ENCODE measurements at places on chromosomes 6 and 20. TPM values are rescaled to one million over a fixed set of nuclear protein-coding genes. Genes with fewer than 3 reads are reported as not detected.

The ANGPT4 gene
- total RNA-seq = not detected

The ZMYND8 gene
- total RNA-seq = 44.3 TPM

The LY6G6D gene
- total RNA-seq = not detected

The ADGRB3 gene
- total RNA-seq = not detected

The ETV7 gene
- total RNA-seq = 4.6 TPM

The FOXQ1 gene
- total RNA-seq = not detected

The GLP1R gene
- total RNA-seq = not detected

The CASS4 gene
- 17.8 TPM for total RNA-seq

The SLC22A16 gene
- not detected for total RNA-seq

The SLA2 gene
- total RNA-seq = 131 TPM

The TFAP2C gene
- total RNA-seq = not detected

The GPR6 gene
- not detected for total RNA-seq

The TASP1 gene
- total RNA-seq = 9.6 TPM

The LRRC73 gene
- 0.26 TPM for total RNA-seq

The EPB41L1 gene
- not detected for total RNA-seq

The BANF2 gene
- not detected for total RNA-seq

The KHDC1 gene
- total RNA-seq = 7.4 TPM

The FRS3 gene
- 5.1 TPM for total RNA-seq

The RIPOR2 gene
- 154 TPM for total RNA-seq

The PI16 gene
- not detected for total RNA-seq

The ADGRG6 gene
- total RNA-seq = 1.6 TPM

The PACSIN1 gene
- total RNA-seq = 1.9 TPM

The PROKR2 gene
- not detected for total RNA-seq

The BEND6 gene
- not detected for total RNA-seq

The BPIFB1 gene
- not detected for total RNA-seq

The GTSF1L gene
- total RNA-seq = not detected

The FERMT1 gene
- not detected for total RNA-seq

The TMEM181 gene
- total RNA-seq = 15.2 TPM

The SYNJ2 gene
- total RNA-seq = 38.5 TPM

The DACT2 gene
- total RNA-seq = not detected

The KHDRBS2 gene
- not detected for total RNA-seq

The ISM1 gene
- 2.9 TPM for total RNA-seq

The EDN1 gene
- total RNA-seq = not detected

The VSTM2L gene
- total RNA-seq = not detected

The CABLES2 gene
- total RNA-seq = 17.0 TPM

The FAXC gene
- not detected for total RNA-seq

The PDE10A gene
- total RNA-seq = not detected

The SUMO4 gene
- total RNA-seq = 10.1 TPM

The NFATC2 gene
- 55.8 TPM for total RNA-seq

The HDGFL1 gene
- total RNA-seq = not detected

The IYD gene
- not detected for total RNA-seq

The DOK5 gene
- total RNA-seq = not detected

The LSM14B gene
- total RNA-seq = 42.4 TPM

The KCNG1 gene
- total RNA-seq = not detected

The REM1 gene
- total RNA-seq = not detected

The LINC00237 gene
- total RNA-seq = not detected

The PRKN gene
- not detected for total RNA-seq

The C6orf15 gene
- not detected for total RNA-seq

The PABPC1L gene
- 90.0 TPM for total RNA-seq

The MAS1 gene
- not detected for total RNA-seq

The PEDS1 gene
- 28.7 TPM for total RNA-seq

The WFDC12 gene
- total RNA-seq = not detected
